RWPE1 (cell line): ENCODE measurements at places on chromosomes 5 and 9.

DNA sequence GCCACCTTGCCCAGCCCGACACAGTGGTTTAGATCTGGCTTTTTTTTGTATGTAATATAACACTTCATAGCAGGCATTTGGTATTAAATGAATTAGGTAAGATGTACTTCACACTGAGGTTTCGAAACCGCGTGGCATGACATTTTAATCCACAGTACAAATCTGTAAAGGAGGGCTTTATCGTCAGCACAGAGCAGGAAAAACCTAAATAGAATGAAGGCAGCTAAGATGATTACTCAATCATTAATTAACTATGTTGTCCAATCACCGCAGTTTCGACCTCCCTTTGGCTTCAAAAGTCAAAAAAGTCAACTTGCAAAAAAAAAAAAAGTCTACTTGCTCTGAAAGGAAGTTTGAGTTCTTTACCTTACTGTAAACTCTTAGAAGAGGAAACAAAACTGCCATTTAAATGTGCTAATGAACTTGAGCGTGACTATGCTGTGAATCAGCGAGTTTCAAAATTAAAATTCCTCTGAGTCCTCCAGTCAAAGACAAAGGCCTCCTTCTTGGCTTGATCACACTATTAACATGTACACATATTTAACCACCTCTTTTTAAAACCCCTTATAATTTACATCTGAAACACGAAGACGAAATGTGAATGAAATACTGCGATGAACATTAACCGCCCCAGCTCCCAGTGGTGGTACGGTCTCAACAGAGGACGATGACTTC lies 698 bp upstream of the SEC24A start:
- DNase-seq: peak; percentile 77

DNA sequence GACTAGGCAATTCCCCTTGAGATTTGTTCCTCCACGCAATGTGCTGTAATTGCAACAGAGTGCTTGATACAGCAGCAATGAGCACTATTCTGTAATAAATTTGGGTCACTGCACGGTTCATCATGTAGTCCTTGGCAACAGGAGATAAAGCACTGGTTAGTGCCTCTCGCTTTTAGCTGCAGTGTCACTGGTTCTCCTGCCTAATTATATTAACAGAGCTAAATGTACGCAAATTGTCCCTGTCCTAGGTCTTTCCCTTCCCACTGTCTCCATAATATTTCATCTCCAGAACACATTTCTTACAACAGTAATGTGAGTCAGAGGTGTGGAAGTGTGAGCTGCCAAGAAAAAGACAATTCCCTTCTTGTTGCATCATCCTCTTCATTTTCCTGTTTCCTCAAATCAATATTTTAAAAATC lies 553.1 kb downstream of the ZNF608 start:
- peak; percentile 76 for DNase-seq

DNA sequence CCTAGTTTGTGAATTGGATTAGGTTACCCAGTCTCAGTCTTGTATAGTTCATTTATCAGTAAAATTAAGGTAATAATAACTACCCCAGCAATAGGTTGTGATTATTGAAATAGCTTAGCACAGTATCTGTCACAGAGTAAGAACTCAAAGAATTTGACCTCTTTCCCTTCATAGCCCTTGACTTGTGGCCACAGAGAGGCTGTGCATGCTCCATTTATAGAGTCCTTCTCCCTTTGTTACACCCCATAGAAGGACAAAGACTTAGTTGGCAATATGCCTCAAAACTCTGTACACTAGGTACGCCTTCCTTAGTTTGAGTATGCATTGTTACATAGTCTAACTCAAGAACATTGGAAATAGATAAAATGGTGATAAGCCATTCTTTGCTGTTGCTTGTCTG lies 257.2 kb downstream of the KCTD16 start:
- no peak for DNase-seq

DNA sequence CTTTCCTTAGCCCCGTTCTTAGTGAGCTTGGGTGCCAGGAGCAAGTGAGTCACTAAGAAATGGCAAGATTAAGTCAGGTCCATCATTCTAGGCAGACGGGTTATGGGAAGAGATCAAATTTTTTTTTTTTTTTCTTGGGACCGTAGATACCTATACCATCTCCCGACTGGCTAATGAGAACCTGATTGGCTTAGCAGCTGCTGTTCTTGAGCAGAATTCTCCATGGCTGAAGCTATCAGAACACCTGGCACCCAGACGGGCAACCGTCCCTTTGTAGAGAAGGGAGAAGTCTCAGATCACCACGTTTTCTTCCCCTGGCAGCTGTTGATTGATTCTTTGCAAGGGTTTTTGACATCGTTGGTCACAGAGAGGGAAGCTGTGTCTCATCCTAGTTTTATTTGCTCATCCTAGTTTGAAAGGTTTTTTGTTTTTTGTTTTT lies 78.6 kb downstream of the AOPEP start:
- DNase-seq: peak; percentile 55

GRCh38 chr5:117776977-117777376 lies 1202.4 kb upstream of the SEMA6A start:
- no peak for DNase-seq

- DNase-seq: no peak
These were observed 62.4 kb upstream of the UBAC1 start for GRCh38 chr9:136023410-136024225.

GRCh38 chr5:119063579-119064379 lies 7.1 kb upstream of the DMXL1 start:
- DNase-seq: no peak

DNA sequence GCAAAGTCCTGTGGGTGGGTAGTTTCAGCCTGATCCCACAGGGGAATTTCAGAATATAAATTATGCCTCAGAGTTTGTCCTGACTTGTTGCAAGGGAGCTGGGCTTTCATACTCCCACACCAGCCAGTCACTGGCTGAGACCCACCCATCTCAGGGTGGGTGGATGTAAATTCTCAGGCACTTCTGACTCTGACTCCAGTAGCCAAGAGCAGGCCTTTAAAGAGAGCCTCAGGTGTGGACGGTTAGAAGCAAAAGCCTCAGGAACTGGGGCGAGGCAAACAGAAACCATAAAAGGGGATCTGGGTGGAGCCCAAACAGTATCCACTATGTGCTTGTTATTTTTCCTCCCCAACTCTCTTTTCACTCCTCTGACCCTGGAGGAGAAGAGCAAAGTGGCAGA lies 28.6 kb upstream of the FBXW11 start:
- DNase-seq: peak; percentile 30

- DNase-seq: no peak
These were observed 98.1 kb upstream of the ERBIN start for GRCh38 chr5:65828022-65828896.

GRCh38 chr5:127010362-127010761 lies 20.0 kb downstream of the MARCHF3 start:
- DNase-seq: no peak

GRCh38 chr9:132207839-132208615 lies 46.2 kb downstream of the NTNG2 start:
- DNase-seq: no peak

- DNase-seq: no peak
These were observed 230.5 kb downstream of the SPOCK1 start for GRCh38 chr5:137268646-137269045.

- DNase-seq: no peak
These were observed 174.3 kb upstream of the RORB start for GRCh38 chr9:74322661-74323314.

- DNase-seq: peak; percentile 82
These were observed 162.7 kb downstream of the ZNF608 start for GRCh38 chr5:124583469-124584350.

GRCh38 chr5:1404062-1404461 lies 41.2 kb downstream of the SLC6A3 start:
- DNase-seq: no peak

DNA sequence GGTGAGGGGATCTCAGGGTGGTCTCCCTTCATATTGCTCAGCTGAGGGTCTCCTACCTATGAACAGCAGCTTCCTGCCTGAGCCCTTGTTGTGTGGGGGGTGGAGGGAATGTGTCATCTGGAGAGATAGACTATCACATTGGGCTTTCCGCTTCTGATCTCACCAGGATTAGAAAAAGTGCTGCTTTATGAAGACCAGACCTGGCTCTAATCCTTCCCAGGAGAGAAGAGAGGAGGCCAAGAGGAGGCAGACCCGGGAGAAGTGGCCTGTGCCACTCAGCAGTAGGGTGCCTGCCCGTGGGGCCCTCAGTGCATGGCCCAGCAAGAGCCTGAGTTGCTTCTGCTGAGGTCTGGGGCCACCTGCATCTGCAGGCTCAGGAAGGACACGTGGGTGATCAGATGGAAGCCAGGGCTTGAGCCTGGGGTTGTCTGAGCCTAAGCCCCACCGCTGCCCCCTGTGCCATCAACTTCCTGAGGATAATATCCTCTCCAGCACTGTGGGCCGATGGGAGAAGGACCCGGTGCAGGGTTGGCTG lies 22.1 kb upstream of the COL5A1 start:
- no peak for DNase-seq

- DNase-seq: no peak
These were observed 1084.4 kb upstream of the WWC1 start for GRCh38 chr5:167207081-167207480.

GRCh38 chr9:36127652-36128244 lies 8.8 kb upstream of the GLIPR2 start:
- DNase-seq: no peak

DNA sequence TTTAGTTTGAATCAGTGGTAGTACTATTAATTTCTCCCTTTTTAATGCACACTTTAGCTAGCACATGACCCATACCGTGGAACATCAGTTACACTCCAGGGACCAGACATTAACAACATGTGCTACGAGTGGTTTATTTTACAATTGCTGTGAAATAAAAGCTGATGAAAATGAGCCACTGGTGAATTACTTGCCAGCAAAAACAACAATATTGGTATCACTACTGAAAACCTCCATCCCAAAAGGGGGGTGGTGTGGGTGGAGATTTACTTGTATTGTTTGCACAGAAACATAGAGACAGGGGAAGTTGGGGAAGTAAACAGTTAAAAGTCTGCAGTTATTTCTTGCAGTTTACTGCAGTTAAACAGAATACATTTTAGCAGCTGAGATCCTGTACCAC lies 369.6 kb upstream of the GRAMD2B start:
- no peak for DNase-seq

DNA sequence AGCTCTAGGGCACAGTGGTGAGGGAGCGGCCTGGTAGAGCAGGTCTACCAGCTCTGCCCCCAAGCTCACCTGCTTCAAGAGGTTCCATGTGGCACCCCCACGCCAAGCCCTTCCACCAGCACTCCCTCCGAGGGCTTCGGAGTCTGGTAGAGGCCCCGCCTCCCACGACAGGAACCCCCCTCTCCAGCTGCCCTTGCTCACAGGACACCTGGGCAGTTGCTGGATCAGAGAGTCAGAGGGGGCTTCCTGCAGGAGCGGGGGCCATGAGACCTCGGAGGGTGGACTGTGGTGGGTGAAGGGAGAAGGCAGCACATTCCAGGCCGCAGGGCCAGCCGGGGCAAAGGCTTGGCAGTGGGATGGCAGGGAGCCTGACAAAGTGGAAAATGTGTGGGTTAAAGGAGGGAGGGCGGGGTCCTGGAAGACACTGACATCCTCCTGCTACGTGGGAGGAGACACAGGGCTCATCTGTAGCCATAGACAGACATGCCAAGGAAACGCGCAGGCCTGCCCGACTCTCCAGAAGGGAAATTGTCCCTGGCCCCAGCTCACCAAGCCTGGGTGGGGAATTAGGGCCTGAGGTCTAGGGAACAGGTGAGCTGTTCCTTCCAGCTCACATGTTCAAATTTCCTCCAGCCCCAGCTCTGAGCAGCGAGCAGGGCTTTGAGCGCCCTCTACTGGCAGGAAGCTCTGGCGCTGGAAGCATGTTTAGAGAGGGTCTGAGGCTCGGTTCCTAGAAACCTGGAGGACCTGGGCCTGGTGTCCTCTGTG lies 74.2 kb downstream of the NTNG2 start:
- peak; percentile 90 for DNase-seq

DNA sequence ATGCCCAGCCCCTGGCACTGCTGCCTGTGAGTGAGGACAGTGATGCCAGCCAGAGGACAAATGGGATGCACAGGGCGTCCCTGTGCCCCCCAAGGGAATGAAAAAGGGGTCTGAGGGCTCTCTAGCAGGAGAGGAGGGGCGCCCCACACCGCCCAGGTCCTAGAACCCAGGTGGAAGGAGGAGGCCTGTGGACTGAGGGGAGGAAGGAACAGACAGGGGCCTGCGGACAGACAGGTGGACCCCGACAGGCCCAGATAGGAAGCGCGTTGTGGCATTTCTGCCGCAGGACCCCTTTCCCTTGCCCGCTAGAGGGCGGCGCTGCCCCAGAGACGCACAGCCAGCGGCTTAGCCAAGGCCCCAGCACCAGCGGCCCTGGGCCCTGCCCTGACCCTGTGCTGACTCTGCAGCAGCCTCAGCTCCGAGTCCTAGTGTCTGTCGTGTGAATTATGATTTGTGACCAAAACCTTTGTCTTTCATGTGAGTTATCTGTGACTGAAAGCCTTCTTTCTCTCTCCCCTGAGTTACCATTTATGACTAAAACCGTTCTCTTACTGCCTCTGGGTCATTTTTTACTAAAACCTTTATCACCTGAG lies 30.7 kb downstream of the TRIP13 start:
- DNase-seq: peak; percentile 80

DNA sequence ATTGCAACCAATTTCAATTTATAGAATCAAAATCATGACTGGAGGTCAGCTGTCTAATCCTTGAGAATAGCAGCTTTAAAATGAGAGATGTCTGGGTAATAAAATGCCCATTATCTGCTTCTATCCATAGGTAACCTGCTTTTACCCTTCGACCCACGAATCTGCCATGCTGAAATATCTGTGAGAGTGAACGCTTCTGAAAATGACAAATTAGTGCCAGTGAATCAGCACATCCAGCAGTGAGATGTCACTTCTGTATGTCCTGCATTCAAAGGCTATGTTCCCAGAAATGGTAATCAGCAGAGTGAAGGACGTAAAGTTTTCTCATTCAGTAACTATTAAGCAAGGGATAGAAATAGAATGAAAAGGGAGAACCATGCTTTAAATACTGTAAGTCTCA lies 532.4 kb upstream of the ITGA1 start:
- DNase-seq: no peak

GRCh38 chr5:169646856-169647255 lies 9.8 kb downstream of the DOCK2 start:
- no peak for DNase-seq

- no peak for DNase-seq
These were observed 366.7 kb downstream of the GABRG2 start for GRCh38 chr5:162434281-162434680.

GRCh38 chr9:125106285-125106893 lies 36.9 kb downstream of the SCAI start:
- no peak for DNase-seq

GRCh38 chr5:176695073-176695472 lies 47.8 kb downstream of the TSPAN17 start:
- no peak for DNase-seq

DNA sequence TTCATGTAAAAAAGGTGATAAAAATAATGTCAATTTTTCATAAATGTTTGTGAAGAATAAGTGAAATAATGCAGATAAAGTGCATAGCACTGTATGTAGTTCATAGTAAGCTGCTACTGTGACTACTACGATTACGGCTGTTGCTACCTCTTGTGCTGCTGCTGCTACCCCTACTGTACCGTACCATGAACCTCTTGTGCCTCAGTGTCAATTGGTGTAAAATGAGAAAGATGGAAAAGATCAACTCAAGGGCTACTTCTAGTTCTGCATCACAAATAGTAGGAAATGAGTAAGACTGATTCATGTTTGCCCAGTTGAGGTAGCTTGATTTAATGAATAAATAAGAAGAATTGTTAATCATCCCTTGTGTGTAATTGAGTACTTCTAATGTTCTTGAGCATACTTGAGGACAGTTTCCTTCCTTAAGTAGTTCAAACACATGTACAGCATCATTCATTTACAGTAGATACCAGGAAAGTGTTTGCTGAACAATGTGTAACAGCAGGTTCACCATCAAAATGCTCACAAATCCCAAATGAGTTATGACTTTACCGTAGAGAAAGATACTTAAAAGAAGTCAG lies 200.0 kb upstream of the ATP10B start:
- DNase-seq: peak; percentile 4
